Breast epithelium (tissue), 4 donors: ENCODE measurements at places on chromosomes 7 and 10. TPM values are rescaled to one million over a fixed set of nuclear protein-coding genes. Genes with fewer than 3 reads are reported as not detected.

GRCh38 chr10:24737001-24737400, 13.3 kb upstream of the ARHGAP21 start:
- no peaks in the 10 kb centered on the region for H3K27me3 ChIP-seq
- no peak for DNase-seq
- H3K4me3 ChIP-seq = no peak overlapping the region
- H3K4me1 ChIP-seq = no peaks in the 10 kb centered on the region
- H3K27ac ChIP-seq = no peak overlapping the region
- H3K36me3 ChIP-seq = no peaks in the 10 kb centered on the region

DNA sequence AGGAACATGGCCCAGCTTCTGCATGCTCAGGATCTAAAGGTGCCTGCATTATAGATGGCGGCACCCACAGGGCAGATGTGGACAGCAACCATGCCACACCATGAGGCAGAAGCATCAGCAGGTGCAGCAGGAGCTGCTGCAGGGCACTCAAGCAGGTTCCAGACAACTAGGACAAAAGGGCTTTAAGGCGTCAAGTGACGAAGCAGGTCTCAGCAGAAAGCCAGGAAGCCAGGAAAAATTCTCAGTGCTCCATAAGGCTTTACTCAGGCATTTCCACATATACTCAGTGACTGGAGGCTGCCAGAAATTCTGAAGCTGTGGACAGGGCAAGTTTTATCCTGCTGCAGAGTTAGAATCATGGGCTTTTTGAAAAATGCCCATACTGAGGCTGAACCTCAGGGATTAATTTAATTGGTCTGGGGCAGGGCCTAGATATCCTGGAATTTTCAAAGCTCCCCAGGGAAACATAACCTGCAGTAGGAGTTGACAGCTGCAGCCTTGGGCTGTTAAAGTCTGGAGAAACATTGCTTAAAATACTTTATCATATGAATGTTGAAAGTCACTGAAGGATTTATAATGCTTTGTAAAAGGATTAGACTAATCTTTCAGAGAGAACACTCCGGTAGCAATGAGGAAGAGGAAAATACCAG, 68.1 kb upstream of the RNF148 start:
- no peaks in the 10 kb centered on the region for H3K4me1 ChIP-seq
- DNase-seq = no peak
- no peak overlapping the region for H3K4me3 ChIP-seq
- H3K36me3 ChIP-seq = no peaks in the 10 kb centered on the region
- H3K27ac ChIP-seq = no peak overlapping the region

GRCh38 chr10:60513281-60513680, 123.6 kb upstream of the ANK3 start:
- no peak for DNase-seq
- H3K36me3 ChIP-seq = no peaks in the 10 kb centered on the region
- H3K27ac ChIP-seq = no peak overlapping the region
- H3K4me3 ChIP-seq = no peak overlapping the region
- no peaks in the 10 kb centered on the region for H3K4me1 ChIP-seq
- H3K27me3 ChIP-seq = no peaks in the 10 kb centered on the region

DNA sequence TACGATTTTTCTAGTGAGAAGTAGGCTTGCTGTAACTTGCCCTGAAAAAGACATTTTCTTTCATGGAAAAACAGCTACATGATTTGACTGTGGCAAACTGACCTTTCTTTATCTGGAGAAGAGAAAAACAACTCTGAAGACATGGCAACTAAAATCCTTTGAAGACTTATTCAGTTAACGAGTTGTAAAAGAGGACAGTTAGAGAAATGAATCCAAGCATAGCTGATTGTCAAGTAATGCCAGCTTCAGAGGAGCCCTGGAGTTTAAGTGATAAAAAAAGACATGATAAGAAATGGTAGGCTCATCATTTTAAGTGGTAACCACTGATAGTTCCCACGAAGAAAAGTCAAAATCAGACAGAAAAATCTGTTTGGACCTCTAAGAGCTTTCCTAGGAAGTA, 19.6 kb downstream of the TMEM229A start:
- no peaks in the 10 kb centered on the region for H3K27me3 ChIP-seq
- no peaks in the 10 kb centered on the region for H3K4me1 ChIP-seq
- no peak overlapping the region for H3K27ac ChIP-seq
- H3K36me3 ChIP-seq = no peaks in the 10 kb centered on the region

- no peak overlapping the region for H3K4me3 ChIP-seq
- H3K4me1 ChIP-seq = no peaks in the 10 kb centered on the region
- no peak overlapping the region for H3K27ac ChIP-seq
- no peaks in the 10 kb centered on the region for H3K27me3 ChIP-seq
These were observed 128.7 kb downstream of the COBL start for GRCh38 chr7:51187941-51188340.

- no peaks in the 10 kb centered on the region for H3K27me3 ChIP-seq
- DNase-seq = no peak
- H3K27ac ChIP-seq = no peak overlapping the region
These were observed 75.3 kb upstream of the FOXK1 start for GRCh38 chr7:4606797-4607196.

GRCh38 chr7:100632951-100633717, 8.2 kb downstream of the TFR2 start:
- peak overlapping the region; percentile 57 for H3K4me3 ChIP-seq
- no peaks in the 10 kb centered on the region for H3K36me3 ChIP-seq
- no peak overlapping the region for H3K27ac ChIP-seq
- H3K4me1 ChIP-seq = no peaks in the 10 kb centered on the region
- no peak for DNase-seq
- H3K27me3 ChIP-seq = no peaks in the 10 kb centered on the region

DNA sequence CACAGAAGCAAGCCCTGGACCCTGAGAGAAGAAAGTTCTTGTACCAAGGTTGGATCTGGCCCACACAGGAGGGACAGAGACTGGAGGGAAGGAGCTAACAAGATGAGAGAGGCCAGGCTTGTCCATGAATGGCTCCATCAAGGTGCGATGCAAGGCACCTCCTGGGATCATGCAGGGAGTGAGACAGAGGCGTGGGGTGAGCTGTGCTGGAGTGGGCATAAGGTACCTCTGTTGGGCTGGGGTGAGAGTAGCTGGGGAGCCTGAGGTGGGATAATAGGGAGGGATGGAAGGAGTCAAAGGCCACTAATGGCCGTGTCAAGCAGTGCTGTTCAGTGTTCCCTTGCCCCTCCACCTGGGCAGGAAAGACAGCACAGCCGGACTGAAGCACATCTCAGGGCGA, 9.9 kb downstream of the TMEM72 start:
- H3K4me3 ChIP-seq = no peak overlapping the region
- H3K27ac ChIP-seq = no peak overlapping the region
- H3K4me1 ChIP-seq = no peaks in the 10 kb centered on the region
- H3K27me3 ChIP-seq = no peaks in the 10 kb centered on the region
- DNase-seq = no peak

GRCh38 chr7:45257284-45257683, 99.7 kb downstream of the RAMP3 start:
- no peak overlapping the region for H3K27ac ChIP-seq

DNA sequence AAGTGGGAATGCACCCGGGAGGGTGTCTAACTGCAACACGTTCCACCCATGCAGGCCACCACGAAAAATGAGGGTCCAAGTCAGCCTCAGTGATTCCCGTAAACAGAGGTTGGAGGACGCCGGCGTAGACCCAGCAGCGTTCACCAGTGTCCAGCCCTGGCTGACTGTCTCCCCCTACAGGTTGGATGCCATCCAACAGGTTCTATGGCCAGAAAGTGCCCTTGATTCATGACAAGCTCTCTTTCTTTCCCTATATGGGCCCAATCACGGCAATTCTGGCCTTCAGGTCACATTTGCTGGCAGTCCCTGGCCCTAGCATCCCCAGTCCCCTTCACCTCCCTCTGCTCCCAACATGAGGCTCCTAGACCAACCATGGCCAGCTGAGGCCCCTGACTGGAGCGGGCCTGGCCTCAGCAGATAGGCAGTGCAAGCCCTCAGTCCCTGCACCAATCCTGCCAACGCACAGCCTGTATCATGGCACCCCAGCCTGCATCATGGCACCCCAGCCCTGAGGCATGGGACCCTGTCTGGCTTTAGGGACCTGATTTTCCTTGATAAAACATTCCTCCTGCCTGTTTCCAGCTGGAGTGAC, 227.4 kb downstream of the GRID1 start:
- no peaks in the 10 kb centered on the region for H3K4me1 ChIP-seq
- no peak for DNase-seq
- no peaks in the 10 kb centered on the region for H3K36me3 ChIP-seq
- H3K4me3 ChIP-seq = no peak overlapping the region
- H3K27ac ChIP-seq = no peak overlapping the region

DNA sequence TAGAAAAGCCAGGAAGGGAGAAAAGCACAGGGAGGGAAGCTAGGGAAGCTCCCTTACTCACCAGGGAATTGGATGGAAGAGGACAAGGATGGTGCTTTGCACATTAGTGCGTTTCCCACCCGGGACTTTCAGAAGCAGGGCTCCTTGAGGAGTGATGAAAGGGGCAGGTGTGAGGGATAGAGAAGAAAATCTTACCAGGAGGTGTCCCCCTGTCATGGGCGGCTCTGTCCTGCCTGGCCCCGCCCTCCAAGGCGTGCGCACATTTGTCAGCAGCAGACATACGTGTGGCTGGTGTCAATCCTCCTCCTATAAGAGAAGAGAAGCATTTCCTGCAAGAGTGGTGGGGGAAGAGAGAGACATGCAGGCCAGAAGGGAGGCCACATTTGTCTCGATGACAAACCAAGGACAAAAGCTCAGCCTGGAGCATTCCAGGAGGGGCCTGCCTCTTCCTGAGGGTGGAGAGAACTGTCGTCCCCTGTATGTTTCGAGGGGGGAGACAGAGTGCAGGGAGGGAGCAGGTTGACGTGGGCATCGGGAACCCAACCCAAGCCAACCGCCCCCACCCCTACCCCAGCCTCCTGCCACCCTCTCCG, 47.4 kb upstream of the COMTD1 start:
- DNase-seq = no peak
- H3K36me3 ChIP-seq = no peaks in the 10 kb centered on the region
- H3K4me1 ChIP-seq = no peaks in the 10 kb centered on the region
- no peak overlapping the region for H3K4me3 ChIP-seq

GRCh38 chr7:6171532-6172223, 100.7 kb downstream of the CYTH3 start:
- H3K36me3 ChIP-seq = no peaks in the 10 kb centered on the region
- H3K4me1 ChIP-seq = no peaks in the 10 kb centered on the region
- H3K27me3 ChIP-seq = no peaks in the 10 kb centered on the region
- H3K27ac ChIP-seq = no peak overlapping the region
- no peak for DNase-seq

DNA sequence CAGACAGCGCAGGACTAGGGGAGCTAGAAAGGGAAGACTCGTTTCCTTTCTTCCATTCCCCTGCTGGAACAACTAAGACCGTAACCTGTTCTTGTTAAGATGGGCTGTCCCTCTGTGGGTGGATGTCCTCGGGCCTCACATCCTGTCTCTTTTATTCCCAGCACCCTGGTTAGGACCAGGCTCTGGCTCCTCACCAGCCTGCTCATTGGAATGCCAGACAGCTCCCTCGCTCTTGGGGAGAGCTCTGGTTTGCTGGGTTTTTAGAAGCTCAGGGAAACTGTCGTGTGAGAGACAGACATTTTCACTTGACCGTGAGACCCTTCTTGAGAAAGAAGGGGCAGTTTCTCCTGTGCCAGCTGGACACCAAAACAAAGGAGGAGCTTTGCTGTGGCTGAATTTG, 58.1 kb upstream of the HABP2 start:
- no peak for DNase-seq
- peak overlapping the region; percentile 90 for H3K27ac ChIP-seq
- no peak overlapping the region for H3K4me3 ChIP-seq
- H3K27me3 ChIP-seq = no peaks in the 10 kb centered on the region
- H3K36me3 ChIP-seq = no peaks in the 10 kb centered on the region

DNA sequence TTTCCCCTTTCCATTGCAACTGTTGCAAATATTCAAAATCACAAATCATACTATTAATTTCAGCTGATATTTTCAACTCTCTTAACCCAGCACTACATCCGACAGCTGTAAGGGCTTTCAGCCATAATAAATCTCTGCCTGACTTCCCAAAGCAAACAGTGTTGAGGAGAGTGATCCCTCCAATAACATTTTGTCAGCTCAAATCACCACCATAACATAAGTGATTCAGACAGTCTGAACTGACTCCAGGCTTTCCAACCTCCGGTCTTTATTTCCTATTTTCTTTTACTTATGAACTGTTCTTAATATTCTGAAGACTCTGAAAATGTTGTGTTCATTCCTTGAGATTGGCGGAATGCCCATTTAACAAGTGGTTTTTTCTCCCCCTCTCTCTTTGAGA, 1085.9 kb downstream of the GATA3 start:
- H3K36me3 ChIP-seq = no peaks in the 10 kb centered on the region
- H3K27ac ChIP-seq = no peak overlapping the region
- no peak for DNase-seq
- H3K4me1 ChIP-seq = no peaks in the 10 kb centered on the region
- H3K27me3 ChIP-seq = no peaks in the 10 kb centered on the region
- no peak overlapping the region for H3K4me3 ChIP-seq

DNA sequence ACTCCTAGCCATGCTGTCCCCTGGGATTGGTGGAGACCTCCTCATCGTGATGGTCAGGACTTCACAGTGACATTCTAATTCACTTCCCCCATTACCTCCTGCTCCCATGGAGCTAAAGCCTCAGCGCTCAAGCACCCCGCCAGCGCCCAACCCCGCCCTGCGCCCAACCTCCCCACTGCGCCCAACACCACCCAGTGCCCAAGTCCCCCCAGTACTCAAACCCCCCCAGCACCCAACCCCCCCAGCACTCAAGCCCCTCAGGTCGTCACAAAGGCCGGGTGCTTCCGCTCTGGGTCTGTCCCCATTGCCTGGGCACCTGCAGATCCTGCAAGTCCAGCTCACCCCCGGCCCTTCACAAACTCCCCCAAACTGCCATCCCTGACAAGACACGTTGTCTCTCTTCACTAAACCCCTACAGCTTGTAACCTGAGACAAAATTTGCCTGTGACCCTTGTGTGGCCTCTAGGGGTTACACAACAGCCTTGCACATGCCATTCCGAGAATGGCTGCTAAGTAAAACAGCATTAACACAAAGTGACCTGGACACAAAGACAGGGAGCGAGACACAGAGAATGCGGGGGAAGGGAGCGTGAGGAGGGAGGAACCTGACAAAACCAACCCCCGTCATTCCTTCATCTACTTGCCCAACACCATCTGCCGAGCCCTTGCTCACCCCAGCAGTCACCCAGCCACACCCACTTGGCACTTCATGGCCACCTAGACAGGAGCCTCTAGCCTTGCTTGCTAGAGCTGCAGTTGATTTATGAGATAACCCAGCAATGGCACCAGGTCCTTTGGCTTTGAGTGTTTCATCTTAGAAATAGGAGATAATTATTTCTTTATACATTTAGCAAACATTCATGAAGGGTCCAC, 107.8 kb downstream of the ADARB2 start:
- no peak for DNase-seq
- H3K4me3 ChIP-seq = no peak overlapping the region
- H3K36me3 ChIP-seq = no peaks in the 10 kb centered on the region

- DNase-seq = no peak
- no peak overlapping the region for H3K4me3 ChIP-seq
- no peaks in the 10 kb centered on the region for H3K36me3 ChIP-seq
- H3K4me1 ChIP-seq = no peaks in the 10 kb centered on the region
These were observed 1179.5 kb upstream of the C7orf33 start for GRCh38 chr7:147411096-147411495.

PDK4 gene
- 507 TPM for total RNA-seq

TACR2 gene
- 0.73 TPM for total RNA-seq

EPO gene
- not detected for total RNA-seq

SPDYE2 gene
- not detected for total RNA-seq

PON3 gene
- total RNA-seq = 26.9 TPM

FGFR2 gene
- 62.8 TPM for total RNA-seq
